Caki2 (cell line): ENCODE measurements at places on chromosomes 16 and 17.

- DNase-seq, result no peak
Measured at GRCh38 chr17:12632785-12633184, 32.9 kb upstream of the MYOCD start.

DNA sequence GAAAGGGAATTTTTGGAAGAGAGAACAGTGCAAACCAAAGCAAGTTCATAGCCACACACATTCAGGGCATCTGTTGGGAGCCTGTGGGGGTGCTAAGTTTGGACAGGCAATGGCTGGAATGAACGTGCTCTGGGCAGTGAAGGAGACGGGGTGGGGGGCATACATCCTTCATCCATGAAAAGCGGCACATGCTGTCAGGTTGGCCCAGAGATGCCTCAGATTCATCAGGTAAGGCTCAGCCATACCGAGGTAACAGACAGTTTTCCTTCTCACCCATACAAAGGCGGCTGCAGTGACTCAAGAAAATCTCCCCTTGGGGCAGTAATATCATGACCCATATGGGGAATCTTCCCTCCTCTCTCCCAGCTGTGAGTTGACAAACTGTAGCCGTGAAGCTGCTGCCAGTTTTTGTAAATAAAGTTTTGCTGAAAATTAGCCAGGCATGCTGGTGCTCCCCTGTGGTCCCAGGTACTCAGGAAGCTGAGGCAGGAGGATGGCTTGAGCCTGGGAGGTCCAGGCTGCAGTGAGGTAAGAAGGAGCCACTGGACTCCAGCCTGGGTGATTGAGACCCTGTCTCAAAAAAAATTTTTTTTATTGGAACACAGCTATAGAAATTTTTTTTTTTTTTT is 9.2 kb upstream of the UBALD2 start:
- DNase-seq, result no peak

DNA sequence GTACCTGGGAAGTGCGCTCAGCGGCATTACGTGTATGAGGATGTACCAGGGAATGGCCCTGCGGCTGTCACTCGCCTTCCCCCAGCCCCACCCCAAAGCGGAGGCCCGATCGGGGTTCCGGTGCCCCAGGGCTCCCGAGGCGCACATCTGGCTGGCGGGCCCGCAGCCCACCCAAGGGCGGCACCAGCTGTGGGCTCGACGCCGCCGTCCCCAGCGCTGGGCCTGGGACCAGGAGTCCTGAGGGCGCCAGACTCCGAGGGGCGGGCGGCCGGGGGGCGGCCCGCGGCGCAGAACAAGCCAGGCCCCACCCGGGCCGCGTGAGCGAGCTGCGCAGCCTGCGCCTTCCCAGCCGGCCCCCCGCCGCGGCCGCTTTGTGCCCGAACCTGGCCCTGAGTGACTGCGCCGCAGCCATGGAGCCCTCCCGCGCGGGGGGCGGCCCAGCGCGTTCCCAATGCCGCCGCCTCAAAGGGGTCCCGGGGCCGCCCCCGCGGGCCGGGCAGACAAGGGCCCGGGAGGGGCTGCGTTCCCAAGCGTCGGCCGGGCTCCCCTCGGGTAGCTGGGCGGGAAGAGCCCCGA is 17.4 kb downstream of the ZNF423 start:
- no peak for DNase-seq

DNA sequence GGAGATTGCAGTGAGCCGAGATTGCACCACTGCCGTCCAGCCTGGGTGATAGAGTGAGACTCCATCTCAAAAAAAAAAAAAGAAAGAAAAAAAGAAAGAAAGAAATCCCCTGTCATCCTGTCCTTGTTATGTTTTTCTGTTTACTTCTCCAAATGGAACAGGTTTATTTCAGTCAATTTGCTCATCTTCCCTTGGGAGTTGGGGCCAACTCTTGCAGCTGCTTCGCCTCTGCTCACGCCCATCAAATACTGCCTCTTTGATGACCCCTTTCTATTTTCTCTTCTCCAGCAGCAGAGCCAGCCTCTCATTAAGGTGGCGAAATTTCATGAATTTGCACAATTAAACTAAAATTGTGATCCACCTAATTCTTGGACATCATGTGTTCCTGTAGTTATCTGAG is 173.4 kb downstream of the ZNF18 start:
- no peak for DNase-seq
